ENCODE measurements at places on chromosomes 5 and 9. TPM values are rescaled to one million over a fixed set of nuclear protein-coding genes. Genes with fewer than 3 reads are reported as not detected.

DNA sequence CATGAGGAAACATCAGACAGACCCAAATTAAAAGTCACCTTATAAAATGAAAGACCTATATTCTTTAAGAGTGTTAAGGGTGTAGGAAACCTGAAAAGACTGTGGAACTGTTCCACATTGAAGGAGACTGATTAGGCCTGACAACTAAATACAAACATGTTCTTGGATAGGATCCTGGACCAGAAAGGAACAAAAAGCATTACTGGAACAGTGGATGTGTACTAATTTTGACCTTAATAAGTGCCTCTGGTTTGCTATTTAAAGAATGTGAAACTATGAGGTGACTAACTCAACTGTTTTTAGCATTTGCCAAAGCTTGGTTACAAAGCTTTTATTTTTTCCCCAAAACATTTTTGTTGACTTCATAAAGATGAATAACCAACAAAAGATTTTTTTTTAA lies 340.6 kb downstream of the CAAP1 start:
- no peak for DNase-seq

DNA sequence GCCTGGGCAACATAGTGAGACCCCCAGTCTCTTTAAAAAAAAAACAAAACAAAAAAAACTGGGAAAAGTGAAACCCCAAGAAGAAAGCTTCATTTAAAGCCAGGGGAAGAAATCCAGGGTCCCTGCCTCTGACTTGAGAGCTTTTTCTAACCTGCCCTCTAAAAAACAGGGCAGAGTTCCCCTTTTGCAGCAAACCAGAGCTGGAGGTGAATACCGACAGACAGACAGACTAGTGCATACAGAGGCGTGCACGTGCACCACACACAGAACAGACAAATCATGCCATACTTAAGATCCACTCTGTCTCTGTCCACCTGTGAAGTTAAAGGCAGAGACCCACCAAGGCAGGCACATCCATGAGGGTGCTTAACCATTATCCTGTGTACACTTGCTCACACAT lies 11.7 kb upstream of the AQP3 start:
- no peak for DNase-seq

- no peak for DNase-seq
These were observed 82.3 kb downstream of the MACIR start for GRCh38 chr5:103340717-103341388.

DNA sequence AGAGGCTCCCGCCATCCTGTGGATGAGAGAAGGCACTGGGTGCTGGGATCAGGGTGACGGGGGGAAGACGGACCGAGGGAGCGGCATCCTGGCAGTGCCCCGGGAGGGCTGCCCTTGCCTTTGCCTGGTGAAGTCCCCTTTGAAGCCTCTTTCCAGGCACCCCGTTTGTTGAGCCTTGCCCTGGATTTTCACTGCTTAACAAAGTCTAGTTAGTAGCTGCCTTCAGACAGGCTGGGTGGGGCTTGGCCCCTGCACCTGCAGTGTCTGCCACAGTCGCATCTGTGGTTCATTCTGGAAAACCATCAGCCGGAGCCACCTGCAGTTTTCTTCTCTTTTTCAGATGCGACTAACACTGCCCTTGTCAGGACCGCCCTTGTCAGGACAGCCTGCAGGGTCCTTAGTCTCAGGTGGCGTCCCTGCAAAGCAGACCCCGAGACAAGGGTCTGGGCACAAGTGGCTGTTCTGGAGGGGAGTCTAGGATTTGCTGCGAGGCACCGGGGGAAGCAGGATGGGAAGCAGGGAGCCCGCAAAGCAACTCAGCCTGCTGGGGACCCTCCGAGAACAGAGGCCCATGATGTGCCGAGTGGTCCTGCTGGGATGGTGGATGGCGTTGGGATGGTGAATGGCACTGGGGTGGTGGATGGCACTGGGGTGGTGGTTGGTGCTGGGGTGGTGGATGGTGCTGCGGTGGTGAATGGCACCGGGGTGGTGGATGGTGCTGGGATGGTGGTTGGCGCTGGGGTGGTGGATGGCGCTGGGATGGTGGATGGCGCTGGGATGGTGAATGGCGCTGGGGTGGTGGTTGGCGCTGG lies 147.9 kb upstream of the COL5A1 start:
- DNase-seq, result no peak

GRCh38 chr5:4158750-4159447 lies 563.3 kb downstream of the IRX1 start:
- DNase-seq, result no peak

GRCh38 chr9:114691046-114691955 lies 9.3 kb upstream of the TEX48 start:
- peak; percentile 90 for DNase-seq

- no peak for DNase-seq
These were observed 76.6 kb upstream of the PRLR start for GRCh38 chr5:35306716-35307365.

The IQGAP2 gene
- total RNA-seq, result not detected

- DNase-seq, result no peak
These were observed 189.8 kb upstream of the DAPK1 start for GRCh38 chr9:87307848-87308247.

DNA sequence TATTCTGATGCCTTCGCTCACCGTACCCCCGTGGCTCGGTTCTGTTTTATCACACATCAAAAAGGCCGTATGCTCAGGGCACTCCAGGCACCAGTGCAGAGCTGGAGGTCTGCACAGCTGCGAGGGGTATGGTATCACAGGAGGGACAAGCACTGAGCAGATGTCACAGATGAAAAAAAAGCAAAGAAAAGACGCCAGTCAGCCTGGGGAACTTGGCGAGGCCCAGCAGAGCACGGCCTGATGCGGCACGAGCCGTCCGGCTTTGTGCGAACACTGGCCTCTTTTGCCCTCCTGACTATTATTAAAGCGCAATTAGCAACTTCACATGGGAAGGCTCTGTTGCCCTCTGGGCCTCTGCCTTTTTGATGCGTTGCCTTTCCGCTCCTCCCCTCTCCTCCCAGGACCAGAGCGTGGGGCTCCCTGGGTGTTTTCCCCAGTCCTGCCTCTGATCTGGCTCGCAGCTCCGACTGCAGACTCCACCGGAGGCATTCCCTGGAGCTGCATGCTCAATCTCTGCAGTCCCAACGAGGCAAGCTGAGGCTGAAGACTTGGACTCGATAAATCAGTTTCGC lies 44.4 kb downstream of the AK8 start:
- no peak for DNase-seq

DNA sequence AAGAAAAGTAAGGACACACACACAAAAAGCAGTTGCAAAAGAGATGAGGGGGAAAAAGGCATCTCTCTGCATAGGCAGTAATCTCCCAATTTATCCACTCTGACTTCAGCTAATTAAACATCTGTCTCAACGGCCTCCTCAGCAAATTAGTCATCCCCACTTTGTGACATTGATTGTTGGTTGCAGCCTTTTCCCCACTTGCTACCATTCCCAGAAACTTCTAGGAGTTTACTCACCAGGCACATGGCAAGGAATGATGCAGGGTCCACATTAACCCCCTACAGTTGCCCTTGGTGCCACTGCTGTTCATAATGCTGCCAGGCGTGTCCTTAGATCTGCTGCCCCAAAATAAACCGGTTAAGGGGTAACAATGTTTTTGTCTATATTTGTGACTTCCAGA lies 174.6 kb downstream of the MAPKAP1 start:
- peak; percentile 58 for DNase-seq

- DNase-seq, result no peak
These were observed 17.6 kb upstream of the NANS start for GRCh38 chr9:98038958-98039357.

DNA sequence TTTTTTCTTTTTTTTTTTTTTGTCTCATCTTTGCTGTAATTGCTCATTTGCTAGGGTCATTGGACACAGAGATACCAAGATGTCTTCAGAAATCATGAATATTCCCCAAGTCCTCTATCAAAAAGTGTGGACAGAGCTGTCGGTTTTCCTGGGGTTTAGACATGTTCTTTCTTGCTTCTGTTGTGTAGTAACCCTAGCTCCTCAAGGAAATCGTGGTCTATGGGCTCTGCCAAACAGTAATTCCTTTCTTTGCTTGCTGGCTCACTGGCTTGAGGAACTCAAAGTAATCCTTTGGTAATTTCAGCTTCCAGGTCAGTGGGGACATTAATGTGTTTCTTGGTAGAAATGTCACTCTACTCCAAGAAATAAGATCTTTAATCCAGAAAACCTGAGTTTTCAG lies 101.7 kb downstream of the TMC1 start:
- no peak for DNase-seq

DNA sequence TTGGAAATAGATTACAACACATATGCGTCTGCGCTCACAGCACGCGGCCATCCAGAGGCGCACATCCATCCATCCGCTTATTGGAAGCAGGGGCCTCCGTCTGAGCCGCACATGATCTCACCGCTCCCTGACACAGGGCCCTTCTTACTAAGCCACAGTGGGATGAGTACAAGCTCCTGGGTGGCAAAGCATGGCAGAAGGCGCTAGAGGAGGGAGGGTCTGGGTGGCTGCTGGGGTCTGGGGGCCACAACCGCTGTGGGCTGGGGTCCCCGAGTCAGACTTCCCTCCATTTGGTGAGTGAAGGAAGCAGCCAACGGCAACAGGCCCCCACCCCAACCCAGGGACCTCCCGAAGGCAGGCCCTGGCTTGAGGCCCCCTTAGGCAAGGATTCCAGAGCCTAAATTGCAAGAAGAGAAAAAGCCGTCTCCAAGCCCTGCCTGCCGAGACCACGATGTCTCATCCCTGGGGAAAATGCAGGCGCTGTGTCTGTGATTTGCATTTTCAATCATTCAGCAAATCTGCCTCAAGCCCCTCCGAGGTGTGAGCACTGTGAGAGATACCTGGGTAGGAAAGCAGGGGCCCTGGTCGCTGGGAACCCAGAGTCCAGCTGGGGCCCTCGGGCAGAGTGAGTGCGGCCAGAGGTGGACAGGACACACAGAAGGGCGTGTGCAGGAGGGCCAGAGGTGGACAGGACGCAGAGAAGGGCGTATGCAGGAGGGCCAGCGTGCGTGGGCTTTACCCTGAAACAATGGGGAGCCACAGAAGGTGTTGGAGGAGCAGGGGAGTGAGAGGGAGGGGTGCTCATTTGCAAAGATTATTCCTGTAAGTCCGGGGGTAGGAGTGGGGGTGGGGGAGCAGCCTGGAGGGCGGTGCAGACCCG lies 135.7 kb downstream of the OLFM1 start:
- no peak for DNase-seq

DNA sequence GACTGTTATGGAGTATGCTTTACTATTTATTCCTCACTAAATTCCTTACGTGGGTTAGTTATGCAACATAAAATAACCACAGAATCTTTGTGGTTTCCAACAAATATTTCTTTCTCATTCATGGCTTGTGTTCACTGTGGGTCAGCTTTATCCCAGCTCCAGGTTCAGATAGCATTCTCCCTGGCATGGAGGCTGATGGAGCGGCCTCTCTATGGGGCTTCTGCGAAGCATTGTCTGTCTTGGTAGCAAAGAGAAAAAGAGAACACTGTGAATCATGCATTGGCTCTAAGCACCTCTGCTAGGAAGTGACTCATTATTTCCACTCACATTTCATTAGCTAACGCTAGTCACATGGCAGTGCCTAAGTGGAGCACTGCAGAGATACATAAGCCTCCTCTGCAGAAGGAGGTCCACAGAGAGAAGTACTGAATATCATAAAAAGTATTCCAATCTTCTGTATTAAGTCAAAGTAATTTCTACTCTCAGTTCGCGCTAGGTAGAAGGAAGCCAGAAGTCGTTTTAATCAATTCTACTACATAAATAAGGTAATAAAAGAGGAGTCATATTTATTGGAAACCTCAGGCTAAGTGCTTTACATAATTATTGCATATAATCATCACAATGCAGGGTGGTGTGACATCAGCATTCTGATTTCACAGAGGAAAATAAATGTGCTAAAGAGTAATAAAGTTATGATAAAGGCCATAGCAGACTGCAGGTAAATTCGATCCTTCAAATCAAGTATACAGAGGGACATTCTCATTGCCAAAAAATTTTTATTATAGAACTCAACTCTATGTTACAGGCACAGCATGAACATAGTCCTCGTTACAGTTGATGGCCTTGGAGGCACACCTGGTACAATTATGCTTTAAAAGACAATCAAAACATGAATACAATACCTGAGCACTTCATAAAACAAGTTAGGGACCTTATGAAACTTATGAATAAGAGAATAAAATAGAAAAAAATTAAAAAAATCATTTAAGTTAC lies 531.1 kb downstream of the CETN3 start:
- peak; percentile 25 for DNase-seq

The TPRN gene
- 15.2 TPM for total RNA-seq

DNA sequence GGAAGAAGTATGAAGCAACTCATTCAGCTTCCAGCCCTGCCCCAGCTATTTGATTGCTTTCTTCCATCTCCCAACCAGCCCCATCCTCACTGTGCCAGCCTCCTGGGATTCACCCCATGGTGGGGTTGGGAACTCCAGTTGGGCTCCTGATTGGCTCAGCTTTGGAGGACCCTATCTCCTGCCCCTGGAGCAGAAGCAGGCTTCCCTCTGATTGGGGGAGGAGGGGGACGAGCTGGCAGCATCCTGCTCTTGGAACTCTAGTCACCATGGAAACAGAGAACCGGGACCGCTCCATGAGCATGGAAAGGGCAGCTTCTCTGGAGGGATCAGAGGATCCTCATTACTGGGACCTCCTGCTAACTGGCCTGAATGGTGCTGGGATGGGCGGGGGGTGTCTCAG lies 2.6 kb downstream of the SLC6A7 start:
- DNase-seq, result no peak

The HCN1 gene
- total RNA-seq, result not detected

GRCh38 chr9:34717996-34718614 lies 8.2 kb upstream of the CCL21 start:
- peak; percentile 16 for DNase-seq

DNA sequence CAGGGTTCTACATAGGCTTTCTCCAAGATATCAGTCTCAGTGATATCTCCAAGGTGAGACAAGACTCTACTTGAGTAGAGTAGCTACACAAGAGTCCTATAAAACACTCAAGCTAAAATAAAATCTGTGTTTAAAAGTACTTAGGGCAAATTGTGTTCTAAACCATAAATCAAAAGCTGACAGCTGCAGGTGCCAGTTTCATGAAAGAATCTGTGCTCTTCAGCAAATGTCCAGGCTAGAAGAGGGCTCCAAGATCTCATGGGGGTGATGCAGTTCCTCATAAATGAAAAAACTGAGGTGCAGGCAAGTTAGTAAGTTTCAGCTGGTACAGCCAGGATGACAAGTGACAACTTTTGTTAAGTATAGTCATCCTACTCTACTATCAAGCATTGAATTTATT lies 142.8 kb upstream of the TNPO1 start:
- no peak for DNase-seq

Data from Caki2 (cell line).